ENCODE measurements at places on chromosomes 3 and 15. TPM values are rescaled to one million over a fixed set of nuclear protein-coding genes. Genes with fewer than 3 reads are reported as not detected.

The SPATA12 gene
- total RNA-seq, result 0.10 TPM

The NISCH gene
- 74.1 TPM for total RNA-seq

The NANOGP8 gene
- total RNA-seq, result 0.89 TPM

The PLSCR5 gene
- not detected for total RNA-seq

The FGF12 gene
- total RNA-seq, result 1.4 TPM

The HCN4 gene
- 0.10 TPM for total RNA-seq

The XPC gene
- total RNA-seq, result 18.5 TPM

The PLA2G4D gene
- 4.8 TPM for total RNA-seq

The IFT80 gene
- total RNA-seq, result 38.0 TPM

The SCN5A gene
- 0.39 TPM for total RNA-seq

The STAB1 gene
- total RNA-seq, result 42.4 TPM
